GM12864 (cell line): ENCODE measurements at places on chromosomes 11 and 22.

- no peak for DNase-seq
These were observed 4.8 kb downstream of the RTL6 start for GRCh38 chr22:44493206-44493605.

GRCh38 chr11:75878933-75879332 lies 63.9 kb downstream of the UVRAG start:
- DNase-seq: no peak

- DNase-seq: no peak
These were observed at the start of gene OR5A2 for GRCh38 chr11:59426361-59427067. OR5A2 (minus strand) TSS chr11:59426413; CDS start chr11:59422953, 3,460 bp downstream.

- peak; percentile 44 for DNase-seq
These were observed 13.3 kb upstream of the CYP2R1 start for GRCh38 chr11:14905104-14906033.

GRCh38 chr11:124591430-124591829 lies 19.8 kb upstream of the PANX3 start:
- no peak for DNase-seq

DNA sequence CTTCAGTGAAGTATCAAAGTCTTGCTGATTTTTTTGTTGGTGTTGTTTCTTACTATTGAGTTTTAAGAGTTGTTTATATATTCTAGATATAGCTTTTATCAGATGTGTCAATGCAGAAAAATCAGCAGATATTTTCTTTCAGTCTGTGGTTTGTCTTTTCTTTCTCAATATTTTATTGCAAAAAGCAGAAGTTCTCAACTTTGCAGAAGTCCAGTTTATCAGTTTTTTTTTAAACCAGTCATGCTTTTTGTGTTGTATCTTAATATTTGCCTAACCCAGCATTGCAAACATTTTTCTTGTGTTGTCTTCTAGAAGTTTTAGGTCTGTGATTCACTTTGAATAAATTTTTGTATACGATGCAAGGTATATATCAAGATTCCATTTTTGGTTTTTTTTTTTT lies 7.0 kb downstream of the ASRGL1 start:
- DNase-seq: no peak

DNA sequence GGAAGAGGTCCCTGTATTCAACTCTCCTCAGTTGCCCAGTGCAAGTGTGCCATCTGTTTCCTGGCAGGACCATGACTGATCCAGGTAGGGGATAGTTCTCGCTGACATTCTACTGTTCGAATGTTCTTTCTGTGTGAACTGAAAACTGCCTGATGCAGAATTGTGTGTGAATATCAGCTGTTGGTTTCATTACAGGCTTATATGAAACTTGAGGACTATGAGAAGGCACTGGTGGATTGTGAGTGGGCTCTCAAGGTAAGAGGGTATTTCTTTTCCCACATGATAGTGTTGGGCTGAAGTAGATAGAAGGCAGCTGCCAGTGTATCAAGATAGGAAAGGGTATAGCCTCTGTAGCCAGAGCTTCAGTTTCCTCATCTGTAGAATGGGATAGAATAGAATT lies 15.3 kb downstream of the TTC12 start:
- DNase-seq: no peak

DNA sequence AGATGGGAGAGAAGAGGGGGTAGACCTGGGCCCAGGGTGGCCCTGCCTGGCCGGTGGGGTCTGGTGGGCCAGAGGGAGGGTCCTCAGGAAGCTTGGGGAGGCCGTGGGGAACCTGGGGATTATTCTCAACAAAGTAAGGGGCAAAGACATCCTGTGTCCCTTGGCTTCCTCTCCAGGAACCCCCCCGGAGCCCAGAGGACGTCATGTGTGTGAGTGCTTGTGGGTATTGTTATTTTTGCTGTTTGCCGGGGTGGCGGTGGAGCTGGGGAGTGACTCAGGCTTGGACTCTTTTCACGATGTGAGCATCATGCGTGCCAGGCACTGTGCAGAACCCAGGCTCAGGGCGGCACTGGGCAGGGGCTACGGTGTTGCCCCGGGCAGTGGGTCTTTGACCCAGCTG lies 982 bp upstream of the SHANK3 start:
- DNase-seq: no peak

- DNase-seq: no peak
These were observed 16.3 kb downstream of the DGKZ start for GRCh38 chr11:46363455-46364005.

- DNase-seq: no peak
These were observed 125.3 kb upstream of the BMAL1 start for GRCh38 chr11:13152264-13152663.

DNA sequence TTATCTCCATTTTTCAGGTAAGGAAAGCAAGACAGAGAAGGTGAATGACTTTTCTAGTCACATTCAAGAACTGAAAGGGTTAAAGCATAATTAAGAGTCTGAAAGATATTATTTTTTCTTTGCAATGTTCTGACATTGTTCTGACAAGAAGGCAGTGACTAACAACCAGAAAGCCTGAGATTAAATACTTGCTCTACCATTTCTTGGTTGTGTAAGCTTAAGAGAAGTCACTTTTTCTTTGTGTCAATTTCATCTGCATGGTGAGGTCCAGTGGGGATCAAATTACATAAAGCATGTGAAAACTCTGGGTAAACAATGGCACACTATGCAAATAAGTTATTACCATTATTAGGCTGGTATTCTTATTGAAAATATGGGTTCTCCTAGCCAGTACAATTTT lies 73.7 kb downstream of the PHF21A start:
- DNase-seq: no peak

GRCh38 chr11:131659931-131660330 lies 289.5 kb downstream of the NTM start:
- DNase-seq: no peak

DNA sequence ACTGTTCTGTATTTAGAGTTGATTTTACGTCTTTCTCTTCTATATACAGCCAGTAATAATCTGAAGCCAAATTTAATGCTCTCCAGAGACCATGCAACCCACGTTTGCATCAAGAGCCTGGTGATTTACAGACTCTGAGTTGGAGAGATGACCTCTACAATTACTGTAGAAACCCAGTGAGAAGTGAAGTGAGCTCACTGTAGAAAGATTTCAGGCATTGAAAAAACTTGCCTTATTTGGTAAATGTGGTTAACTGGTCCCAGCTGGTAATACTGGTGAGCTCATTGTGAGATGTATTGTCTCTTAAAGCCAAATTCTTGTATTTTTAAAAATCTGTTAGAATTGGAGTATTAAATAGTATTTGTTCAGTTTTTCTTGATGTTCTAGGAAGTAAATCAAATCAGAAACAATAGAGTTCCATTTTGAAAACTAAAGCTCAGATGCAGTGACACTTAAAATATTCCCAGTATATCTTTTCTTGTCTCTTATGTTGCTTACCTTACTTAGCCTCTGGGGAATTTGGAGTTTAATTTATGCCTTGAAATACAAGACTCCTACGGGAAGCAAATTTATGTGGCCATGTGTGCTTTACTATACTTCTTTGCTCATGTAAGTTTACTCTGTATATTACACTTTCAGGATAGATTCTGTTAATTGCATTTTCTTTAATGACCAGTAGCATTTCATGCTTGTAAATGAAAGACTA lies 189.9 kb downstream of the ARHGAP42 start:
- no peak for DNase-seq

- DNase-seq: no peak
These were observed 1.7 kb upstream of the IGSF22 start for GRCh38 chr11:18727479-18728236.

DNA sequence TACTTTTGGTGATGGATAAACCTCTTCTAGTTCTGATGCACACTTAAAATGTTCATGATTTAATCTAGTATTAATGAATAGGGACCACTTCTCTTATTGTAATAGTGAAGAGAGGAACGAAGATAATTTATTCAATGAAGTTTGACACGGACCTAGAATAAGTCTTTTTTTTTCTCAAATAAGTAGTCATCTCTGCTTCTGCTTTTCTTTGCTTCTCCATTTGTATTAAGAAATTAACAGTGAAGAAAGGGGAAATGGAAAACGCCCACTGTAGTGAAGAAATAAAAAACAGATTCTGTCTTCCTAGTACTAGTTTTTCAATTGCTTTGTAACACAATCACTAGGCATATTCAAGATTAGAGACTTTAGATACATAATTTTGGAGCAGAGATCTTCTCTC lies 73.0 kb downstream of the CD44 start:
- DNase-seq: no peak

GRCh38 chr11:64098318-64098831 lies 62.6 kb downstream of the FLRT1 start:
- no peak for DNase-seq

GRCh38 chr11:116257092-116257491 lies 515.7 kb downstream of the BUD13 start:
- no peak for DNase-seq

GRCh38 chr11:109405671-109406070 lies 16.3 kb upstream of the C11orf87 start:
- no peak for DNase-seq

DNA sequence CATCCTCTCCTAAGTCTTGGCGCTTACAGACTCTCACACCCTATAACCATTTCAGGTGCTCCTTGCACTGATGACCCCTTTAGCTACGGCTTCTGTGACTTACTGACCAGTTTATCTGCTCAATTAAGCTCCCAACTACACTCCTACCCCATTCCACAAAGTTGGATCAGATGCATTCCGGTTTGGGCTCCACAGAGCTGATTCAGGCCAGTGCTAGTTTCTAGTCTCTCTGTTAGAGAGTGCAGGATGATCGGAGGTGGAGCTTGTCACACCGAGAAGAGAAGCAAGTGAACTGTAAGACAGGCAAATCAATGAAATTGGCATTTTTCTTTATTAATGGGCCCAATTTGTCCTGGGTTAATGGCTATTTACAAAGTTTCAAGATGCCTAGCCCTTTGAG lies 436.8 kb upstream of the CADM1 start:
- no peak for DNase-seq

DNA sequence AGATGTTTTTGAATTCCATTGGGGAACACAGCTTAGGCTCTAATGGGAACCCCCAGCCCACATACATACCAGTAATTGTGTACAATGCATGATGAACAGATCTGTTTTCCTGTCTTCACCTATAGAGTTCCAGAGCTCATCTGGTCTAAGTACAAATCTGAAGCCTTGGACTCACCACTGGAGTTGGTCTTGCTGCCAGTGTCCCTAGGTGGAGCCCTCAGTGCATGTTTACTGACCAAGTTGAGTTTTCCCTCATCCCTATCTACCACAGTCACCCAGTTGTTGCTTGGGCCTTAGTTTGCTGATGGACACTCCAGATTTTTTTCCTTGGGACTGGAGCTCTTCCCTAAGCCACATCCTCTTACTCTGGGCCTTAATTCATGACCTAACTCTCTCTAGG lies 159.2 kb upstream of the DDI1 start:
- no peak for DNase-seq

- DNase-seq: no peak
These were observed 1.1 kb upstream of the FANCF start for GRCh38 chr11:22626573-22627239.

- no peak for DNase-seq
These were observed 663.8 kb upstream of the API5 start for GRCh38 chr11:42647993-42648392.

- no peak for DNase-seq
These were observed 111.4 kb downstream of the ATG16L2 start for GRCh38 chr11:72925656-72926055.

DNA sequence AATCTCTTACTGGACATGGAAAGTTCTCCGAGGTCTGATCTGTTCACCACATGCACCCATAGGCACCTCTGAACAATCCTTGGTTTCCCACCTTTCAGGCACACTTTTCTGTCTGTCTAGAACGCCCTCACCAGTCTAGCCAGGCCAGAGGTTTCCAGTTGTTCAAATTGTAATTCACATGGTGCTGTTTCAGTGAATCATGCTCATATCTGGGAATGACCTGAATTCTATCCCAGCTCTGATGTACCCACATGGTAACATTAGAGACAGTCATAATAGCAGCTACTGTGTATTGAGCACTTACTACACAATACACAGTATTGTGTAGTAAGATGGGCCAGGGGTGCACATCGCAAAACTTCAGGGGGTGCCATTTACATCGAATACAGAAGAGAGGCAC lies 138.2 kb downstream of the COMMD9 start:
- no peak for DNase-seq

DNA sequence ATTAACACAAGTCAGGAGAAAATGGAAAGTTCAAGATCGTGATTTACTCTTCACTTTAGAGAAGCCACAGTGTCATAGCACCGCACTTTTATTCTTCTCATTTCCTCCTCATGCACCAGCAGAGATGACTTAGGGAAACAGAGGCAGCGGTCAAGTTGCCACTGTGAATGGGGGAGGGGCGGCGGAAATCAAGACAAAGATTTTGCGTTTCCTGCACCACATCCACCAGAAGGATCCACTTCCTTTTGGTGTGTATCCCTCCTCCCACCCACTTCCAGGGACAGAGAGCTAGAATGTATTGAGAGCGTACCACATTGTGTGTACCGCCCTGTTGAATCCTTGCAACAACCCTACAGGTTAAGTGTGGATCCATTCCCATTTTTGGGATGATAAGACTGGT lies 21.8 kb downstream of the TSPAN18 start:
- DNase-seq: no peak
